ENCODE measurements at places on chromosomes 7 and 10. TPM values are rescaled to one million over a fixed set of nuclear protein-coding genes. Genes with fewer than 3 reads are reported as not detected.

GRCh38 chr10:24791084-24791726, 67.5 kb upstream of the ARHGAP21 start:
- no peak for DNase-seq
- no peaks in the 10 kb centered on the region for H3K4me1 ChIP-seq
- no peaks in the 10 kb centered on the region for H3K27me3 ChIP-seq
- H3K27ac ChIP-seq = no peak overlapping the region

DNA sequence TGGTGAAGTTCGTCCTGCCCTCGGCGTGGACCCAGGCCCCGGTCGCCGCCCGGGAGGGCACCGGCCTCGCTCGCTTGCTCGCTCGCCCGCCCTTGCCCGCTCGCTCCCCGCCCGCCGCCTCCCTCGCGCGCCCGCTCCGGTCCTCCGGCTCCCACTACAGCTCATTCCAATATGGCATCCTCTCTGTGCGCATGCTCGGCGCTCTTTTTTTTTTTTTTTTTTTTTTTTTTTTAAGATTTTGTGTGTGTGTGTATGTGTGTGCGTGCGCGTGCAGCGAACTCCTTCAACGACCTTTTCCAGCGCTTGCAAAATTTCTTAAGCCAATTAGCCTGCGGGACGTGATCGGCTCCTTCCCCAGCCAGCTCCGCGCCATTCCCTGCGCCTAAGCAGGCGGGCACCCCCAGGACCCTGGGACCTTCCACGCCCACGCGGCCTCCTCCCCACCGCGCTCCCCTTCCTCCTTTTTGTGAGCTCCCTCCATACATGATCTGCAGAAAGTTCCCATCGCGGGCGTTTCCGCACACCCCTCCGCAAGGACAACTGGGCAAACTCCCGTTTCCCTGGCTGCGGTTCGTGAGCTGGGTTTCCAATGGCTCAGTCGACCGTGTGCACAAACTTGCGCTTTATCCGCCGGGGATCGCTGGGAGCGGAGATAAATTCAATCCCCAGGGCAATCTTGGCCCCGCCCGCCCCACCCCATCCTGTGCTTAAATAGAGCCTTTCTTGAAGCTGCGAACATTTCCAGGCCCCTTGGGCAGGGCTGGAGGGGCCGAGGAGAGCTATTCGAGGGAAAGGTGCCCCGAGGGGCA, at the start of gene SFMBT2:
Gene SFMBT2, minus strand, starts transcription at position 173 of the 809 bp plus-strand sequence. CDS start 29,136 bp downstream, outside the sequence.
- H3K27me3 ChIP-seq = peaks cover 87% of the 10 kb centered on the region
- peak within 1 kb of the TSS; percentile 96 for H3K4me3 ChIP-seq
- H3K4me1 ChIP-seq = peaks cover 23% of the 10 kb centered on the region
- DNase-seq = peak; percentile 91
- H3K27ac ChIP-seq = no peak within 1 kb of the TSS

- H3K36me3 ChIP-seq = no peaks in the 10 kb centered on the region
- no peak overlapping the region for H3K27ac ChIP-seq
- no peaks in the 10 kb centered on the region for H3K27me3 ChIP-seq
- peak overlapping the region; percentile 56 for H3K4me3 ChIP-seq
Observed at GRCh38 chr7:108146070-108146842, 16.1 kb upstream of the LAMB4 start.

DNA sequence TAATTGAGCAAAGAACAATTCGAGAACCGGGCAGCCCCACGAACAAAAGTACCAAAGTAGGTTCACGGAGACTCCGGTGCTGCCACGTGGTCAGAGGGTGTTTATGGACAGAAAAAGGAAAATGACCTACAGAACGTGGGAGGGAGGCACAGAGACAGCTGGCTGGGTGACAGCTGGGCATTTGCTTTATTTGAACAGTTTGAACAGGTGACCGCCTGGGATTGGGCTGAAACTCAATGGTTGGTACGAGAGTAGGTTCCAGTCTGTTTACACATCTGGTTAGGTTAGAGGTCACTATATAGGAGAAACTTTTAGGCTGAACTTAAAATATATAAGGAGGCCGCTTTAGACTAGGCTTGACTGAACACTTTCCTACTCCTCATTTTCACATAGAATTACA, 50.6 kb upstream of the CELF2 start:
- no peaks in the 10 kb centered on the region for H3K36me3 ChIP-seq
- H3K4me3 ChIP-seq = no peak overlapping the region
- no peak overlapping the region for H3K27ac ChIP-seq
- no peaks in the 10 kb centered on the region for H3K4me1 ChIP-seq
- DNase-seq = no peak

GRCh38 chr7:69656890-69657289, 58.6 kb downstream of the AUTS2 start:
- peaks cover 43% of the 10 kb centered on the region for H3K4me1 ChIP-seq
- no peak overlapping the region for H3K4me3 ChIP-seq
- no peaks in the 10 kb centered on the region for H3K27me3 ChIP-seq
- H3K27ac ChIP-seq = no peak overlapping the region

DNA sequence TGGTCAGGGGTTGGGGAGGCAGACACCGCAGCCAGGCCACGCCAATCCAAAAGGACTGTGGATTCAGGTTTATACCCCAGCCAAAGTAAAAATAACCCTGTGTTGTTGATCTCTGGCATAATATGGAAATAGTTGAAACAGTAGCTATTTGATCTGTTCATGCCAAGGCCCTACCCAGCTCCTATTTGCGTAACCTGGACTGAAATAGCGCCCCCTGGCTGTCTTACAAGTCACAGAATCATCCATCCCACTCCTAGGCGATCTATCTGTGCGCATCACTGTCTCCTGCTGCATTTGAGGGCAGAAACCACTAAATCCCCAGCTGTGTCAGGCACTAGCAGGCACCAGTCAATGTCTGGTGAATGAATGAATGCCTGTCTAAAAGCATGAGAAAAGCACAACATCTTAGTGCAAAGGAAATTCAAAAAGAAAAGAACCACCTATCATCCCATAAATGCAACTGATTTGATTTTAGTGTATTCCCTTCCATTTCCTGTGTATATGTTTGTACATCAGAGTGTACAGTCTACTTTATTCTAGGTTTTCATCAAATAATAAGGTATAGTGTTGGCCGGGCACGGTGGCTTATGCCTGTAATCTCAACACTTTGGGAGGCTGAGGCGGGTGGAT, 160.0 kb downstream of the SLIT1 start:
- H3K36me3 ChIP-seq = no peaks in the 10 kb centered on the region
- DNase-seq = peak; percentile 89
- H3K4me1 ChIP-seq = no peaks in the 10 kb centered on the region
- no peak overlapping the region for H3K27ac ChIP-seq
- H3K4me3 ChIP-seq = no peak overlapping the region

GRCh38 chr7:45651540-45651939, 77.4 kb downstream of the ADCY1 start:
- H3K27ac ChIP-seq = no peak overlapping the region
- H3K4me1 ChIP-seq = no peaks in the 10 kb centered on the region
- DNase-seq = no peak
- H3K36me3 ChIP-seq = no peaks in the 10 kb centered on the region

DNA sequence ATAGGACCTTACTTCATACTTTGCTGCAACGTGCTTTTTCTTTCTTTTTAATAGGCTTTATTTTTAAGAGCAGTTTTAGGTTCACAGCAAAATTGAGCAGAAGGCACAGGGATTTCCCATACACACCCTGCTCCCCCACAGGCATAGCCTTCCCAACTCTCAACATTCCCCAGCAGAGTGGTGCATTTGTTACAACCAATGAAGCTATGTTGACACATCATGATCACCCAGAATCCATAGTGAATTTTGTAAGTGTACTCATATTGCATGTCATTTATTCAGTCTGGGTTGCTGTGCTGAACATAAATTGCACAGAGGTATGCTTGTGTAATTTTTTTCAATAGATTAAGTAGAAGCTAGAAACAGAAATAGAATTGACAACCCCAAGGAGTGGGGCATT, 327.3 kb downstream of the INHBA start:
- H3K27me3 ChIP-seq = no peaks in the 10 kb centered on the region
- H3K36me3 ChIP-seq = no peaks in the 10 kb centered on the region
- H3K4me1 ChIP-seq = no peaks in the 10 kb centered on the region
- no peak for DNase-seq
- H3K27ac ChIP-seq = no peak overlapping the region

DNA sequence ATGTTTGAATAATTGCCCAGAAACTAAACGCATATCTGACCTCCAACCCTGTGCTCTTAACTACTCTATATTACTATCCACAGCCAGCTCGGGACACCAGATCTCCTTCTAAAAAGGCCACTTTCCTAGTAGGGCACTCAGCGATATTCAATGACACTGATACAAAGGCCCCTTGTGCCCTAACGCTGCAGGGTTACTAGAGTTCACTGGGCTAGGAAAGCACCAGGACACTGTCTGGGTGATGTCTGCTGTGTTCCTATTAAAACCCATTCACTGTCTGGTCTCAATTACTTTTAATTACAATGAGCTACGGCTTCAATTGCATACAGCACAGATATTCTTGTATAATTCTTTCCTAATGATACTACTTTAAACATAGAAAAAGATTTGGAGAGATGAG, 91.7 kb downstream of the SORCS1 start:
- no peak overlapping the region for H3K27ac ChIP-seq
- peak; percentile 24 for DNase-seq
- H3K4me3 ChIP-seq = no peak overlapping the region
- peaks cover 12% of the 10 kb centered on the region for H3K4me1 ChIP-seq

DNA sequence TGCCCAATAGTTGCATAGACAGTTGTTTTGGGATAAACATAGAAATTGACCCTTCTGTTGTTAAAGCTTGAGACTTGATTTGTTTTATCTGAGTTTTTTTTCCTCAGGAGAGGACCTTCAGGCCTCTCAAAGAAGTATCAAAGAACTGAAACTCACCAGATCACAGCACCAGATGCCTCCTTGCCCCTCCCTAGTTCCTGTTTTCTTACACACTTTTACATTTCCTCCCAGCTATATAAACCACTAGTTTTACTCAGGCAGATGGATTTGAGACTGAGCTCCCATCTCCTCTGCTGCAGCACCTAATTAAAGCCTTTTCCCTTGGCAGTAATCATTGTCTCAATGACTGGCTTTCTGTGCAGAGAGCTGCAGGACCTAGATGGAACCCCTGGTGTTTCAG, 150.6 kb upstream of the NRG3 start:
- DNase-seq = no peak
- peaks cover 15% of the 10 kb centered on the region for H3K4me1 ChIP-seq
- H3K27me3 ChIP-seq = no peaks in the 10 kb centered on the region
- no peaks in the 10 kb centered on the region for H3K36me3 ChIP-seq
- no peak overlapping the region for H3K27ac ChIP-seq

- H3K27me3 ChIP-seq = no peaks in the 10 kb centered on the region
- H3K36me3 ChIP-seq = no peaks in the 10 kb centered on the region
- H3K27ac ChIP-seq = no peak overlapping the region
- DNase-seq = no peak
Observed at GRCh38 chr7:129553899-129554461, 51.6 kb downstream of the SMKR1 start.

- H3K4me3 ChIP-seq = peak overlapping the region; percentile 87
- H3K27ac ChIP-seq = peak overlapping the region; percentile 97
- DNase-seq = peak; percentile 51
- peaks cover 46% of the 10 kb centered on the region for H3K4me1 ChIP-seq
Observed at GRCh38 chr7:39623732-39624441, 515 bp downstream of the RALA start.

- no peaks in the 10 kb centered on the region for H3K4me1 ChIP-seq
- DNase-seq = no peak
- no peaks in the 10 kb centered on the region for H3K36me3 ChIP-seq
- H3K4me3 ChIP-seq = no peak overlapping the region
- peaks cover 18% of the 10 kb centered on the region for H3K27me3 ChIP-seq
Observed at GRCh38 chr10:103553743-103554487, 60.4 kb downstream of the NEURL1 start.

- H3K4me1 ChIP-seq = peaks cover 17% of the 10 kb centered on the region
- no peaks in the 10 kb centered on the region for H3K36me3 ChIP-seq
- no peaks in the 10 kb centered on the region for H3K27me3 ChIP-seq
- DNase-seq = peak; percentile 89
- no peak overlapping the region for H3K27ac ChIP-seq
Observed at GRCh38 chr7:131007439-131008330, 273.7 kb upstream of the KLF14 start.

GRCh38 chr7:114418117-114418516, 3.5 kb downstream of the FOXP2 start:
- H3K4me1 ChIP-seq = peaks cover 24% of the 10 kb centered on the region
- H3K4me3 ChIP-seq = no peak overlapping the region
- H3K27me3 ChIP-seq = no peaks in the 10 kb centered on the region

DNA sequence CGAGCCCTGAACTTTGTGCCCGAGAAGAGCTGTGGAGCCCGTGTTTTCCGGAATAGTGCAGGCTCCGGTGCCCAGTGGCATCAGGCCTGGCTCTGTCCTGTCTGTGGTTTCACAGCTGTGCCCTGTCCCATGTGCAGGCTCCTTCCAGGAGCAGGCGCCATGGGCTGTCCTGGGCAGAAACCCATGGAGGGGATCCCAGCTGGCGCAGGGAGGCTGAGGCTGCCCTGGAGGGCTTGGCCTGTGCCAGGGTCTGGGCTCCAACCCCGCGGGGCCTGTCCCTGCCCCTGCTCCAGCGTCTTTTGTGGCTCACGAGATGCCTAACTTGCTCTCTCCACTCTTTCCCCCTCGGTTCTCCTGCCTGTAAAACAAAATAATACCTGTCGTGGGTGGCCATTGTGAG, 23.3 kb upstream of the CRHR2 start:
- no peak overlapping the region for H3K4me3 ChIP-seq
- DNase-seq = no peak
- H3K4me1 ChIP-seq = peaks cover 5% of the 10 kb centered on the region
- H3K27me3 ChIP-seq = no peaks in the 10 kb centered on the region
- H3K27ac ChIP-seq = no peak overlapping the region
- no peaks in the 10 kb centered on the region for H3K36me3 ChIP-seq

DNA sequence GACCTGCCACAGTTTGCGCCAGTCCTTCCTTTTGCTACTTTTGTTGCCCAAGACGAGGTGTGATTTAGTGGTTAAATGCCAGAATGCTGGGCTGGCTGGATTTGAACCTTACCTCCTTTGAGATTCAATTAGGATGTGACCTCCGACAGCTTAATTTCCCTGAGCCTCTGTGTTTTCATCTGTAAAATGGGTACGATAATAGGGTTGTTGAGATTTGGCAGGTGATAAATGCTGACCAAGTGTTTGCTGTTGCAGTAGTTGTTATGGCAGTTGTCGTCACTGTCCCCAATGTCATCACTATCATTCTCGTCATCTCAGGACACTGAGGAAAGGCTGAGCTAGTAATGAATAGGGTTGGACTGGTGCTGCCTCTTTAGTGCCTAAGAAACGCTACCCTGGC, 61.1 kb downstream of the GRK5 start:
- no peaks in the 10 kb centered on the region for H3K4me1 ChIP-seq
- H3K36me3 ChIP-seq = no peaks in the 10 kb centered on the region
- H3K4me3 ChIP-seq = no peak overlapping the region
- H3K27me3 ChIP-seq = no peaks in the 10 kb centered on the region
- H3K27ac ChIP-seq = no peak overlapping the region

Gene NPTX2
- 29.9 TPM for total RNA-seq

Gene ZMIZ1
- total RNA-seq = 30.9 TPM

Gene KLF14
- total RNA-seq = not detected

Gene AKR1C8
- total RNA-seq = not detected

Gene SLC26A3
- not detected for total RNA-seq

Gene HOXA3
- not detected for total RNA-seq

Gene C10orf71
- total RNA-seq = not detected

Gene NACAD
- 11.2 TPM for total RNA-seq

Gene GRM8
- 6.6 TPM for total RNA-seq

Gene PDE6C
- not detected for total RNA-seq

Gene MYH16
- total RNA-seq = not detected

All from GM23338 (cell line).